ENCODE measurements at places on chromosomes 4 and X. TPM values are rescaled to one million over a fixed set of nuclear protein-coding genes. Genes with fewer than 3 reads are reported as not detected.
A peak's percentile ranks its signal among the peaks of the same experiment; 100 is the strongest.

DNA sequence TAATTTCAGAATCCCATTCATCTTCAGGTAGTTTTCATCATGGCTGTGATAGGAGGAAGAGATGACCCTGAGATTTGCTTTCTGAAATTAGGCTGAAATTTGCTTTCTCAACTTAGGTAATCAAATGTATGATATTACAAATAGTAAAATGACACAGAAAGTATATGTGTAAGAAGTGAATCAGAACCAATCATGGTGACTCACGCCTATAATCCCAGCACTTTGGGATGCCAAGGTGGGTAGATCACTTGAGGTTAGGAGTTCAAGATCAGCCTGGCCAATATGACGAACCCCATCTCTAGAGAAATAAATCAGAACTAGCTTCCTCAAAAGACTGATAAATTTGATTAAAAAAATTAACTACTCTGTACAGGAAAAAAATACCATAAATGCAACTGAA lies 555.4 kb downstream of the STPG2 start:
- no peaks in the 10 kb centered on the region for H3K36me3 ChIP-seq
- no peak overlapping the region for H3K4me3 ChIP-seq
- H3K27me3 ChIP-seq: no peaks in the 10 kb centered on the region
- no peaks in the 10 kb centered on the region for H3K4me1 ChIP-seq

DNA sequence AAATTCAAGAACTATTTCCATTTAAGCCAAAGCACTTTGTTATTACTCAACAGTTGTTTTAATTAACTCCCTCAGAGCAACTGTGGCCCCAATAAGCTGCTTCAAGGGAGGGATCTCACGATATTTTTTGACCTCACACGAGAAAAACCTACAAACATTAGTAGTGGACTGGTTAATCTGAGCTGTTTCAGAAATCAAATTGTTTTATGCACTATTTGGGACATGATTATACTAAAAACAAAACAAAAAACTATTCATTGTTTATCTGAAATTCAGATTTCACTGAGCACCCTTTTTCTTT lies 74.3 kb downstream of the DCHS2 start:
- H3K36me3 ChIP-seq: no peaks in the 10 kb centered on the region
- H3K27ac ChIP-seq: no peak overlapping the region
- no peaks in the 10 kb centered on the region for H3K27me3 ChIP-seq
- peak; percentile 30 for DNase-seq

- no peak overlapping the region for H3K4me3 ChIP-seq
- no peak for DNase-seq
- no peaks in the 10 kb centered on the region for H3K36me3 ChIP-seq
- H3K27ac ChIP-seq: no peak overlapping the region
- H3K4me1 ChIP-seq: no peaks in the 10 kb centered on the region
These were observed 122.0 kb downstream of the PPA2 start for GRCh38 chr4:105351861-105352260.

The ZFP42 gene
- not detected for total RNA-seq

The ENAM gene
- 0.05 TPM for total RNA-seq

GRCh38 chr4:79552311-79552710 lies 144.3 kb upstream of the GK2 start:
- no peaks in the 10 kb centered on the region for H3K36me3 ChIP-seq
- no peak for DNase-seq
- H3K4me1 ChIP-seq: no peaks in the 10 kb centered on the region
- no peak overlapping the region for H3K27ac ChIP-seq

- H3K27me3 ChIP-seq: no peaks in the 10 kb centered on the region
- no peaks in the 10 kb centered on the region for H3K36me3 ChIP-seq
- DNase-seq: no peak
- no peak overlapping the region for H3K27ac ChIP-seq
- no peak overlapping the region for H3K4me3 ChIP-seq
These were observed 127.5 kb downstream of the DCK start for GRCh38 chr4:71120831-71121524.

GRCh38 chr4:181581983-181582382 lies 661.2 kb upstream of the TENM3 start:
- H3K36me3 ChIP-seq: no peaks in the 10 kb centered on the region
- no peaks in the 10 kb centered on the region for H3K4me1 ChIP-seq
- no peak for DNase-seq
- no peaks in the 10 kb centered on the region for H3K27me3 ChIP-seq

GRCh38 chr4:46270986-46271596 lies 118.8 kb downstream of the GABRA2 start:
- H3K4me3 ChIP-seq: no peak overlapping the region
- no peak for DNase-seq
- H3K27me3 ChIP-seq: no peaks in the 10 kb centered on the region
- H3K4me1 ChIP-seq: no peaks in the 10 kb centered on the region
- no peaks in the 10 kb centered on the region for H3K36me3 ChIP-seq

GRCh38 chr4:79330720-79331119 lies 4.9 kb upstream of the NAA11 start:
- H3K4me1 ChIP-seq: no peaks in the 10 kb centered on the region
- no peak overlapping the region for H3K27ac ChIP-seq
- no peaks in the 10 kb centered on the region for H3K36me3 ChIP-seq
- H3K27me3 ChIP-seq: no peaks in the 10 kb centered on the region
